ENCODE measurements at places on chromosomes 1 and 21.

GRCh38 chr1:247357781-247358211, 26.1 kb upstream of the ZNF496 start:
- peak; percentile 41 for DNase-seq

DNA sequence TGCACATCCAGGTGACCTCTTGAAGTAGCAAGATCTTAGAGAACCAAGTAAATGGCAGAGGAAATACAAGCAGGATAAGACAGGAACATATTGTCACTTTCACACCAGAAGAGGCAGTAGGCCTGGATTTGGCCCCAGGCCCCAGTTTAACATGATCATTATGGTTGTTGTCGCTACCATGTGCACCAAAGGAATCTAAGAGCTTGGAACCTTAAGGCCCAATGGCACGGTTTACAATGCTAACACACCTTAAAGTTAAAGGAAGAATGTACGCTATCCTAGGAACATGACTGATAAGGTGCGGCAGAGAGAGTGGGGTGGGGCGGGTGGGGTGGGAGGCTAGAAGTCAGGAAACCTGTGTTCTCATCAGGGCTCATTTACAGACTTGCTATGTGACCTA, 147.5 kb downstream of the ROR1 start:
- no peak for DNase-seq

GRCh38 chr1:150562446-150563339, 13.5 kb downstream of the ADAMTSL4 start:
- DNase-seq, result no peak

GRCh38 chr1:210554382-210554781, 225.7 kb downstream of the HHAT start:
- DNase-seq, result no peak

GRCh38 chr1:203000217-203000944, 6.8 kb upstream of the TMEM183A start:
- DNase-seq, result no peak

DNA sequence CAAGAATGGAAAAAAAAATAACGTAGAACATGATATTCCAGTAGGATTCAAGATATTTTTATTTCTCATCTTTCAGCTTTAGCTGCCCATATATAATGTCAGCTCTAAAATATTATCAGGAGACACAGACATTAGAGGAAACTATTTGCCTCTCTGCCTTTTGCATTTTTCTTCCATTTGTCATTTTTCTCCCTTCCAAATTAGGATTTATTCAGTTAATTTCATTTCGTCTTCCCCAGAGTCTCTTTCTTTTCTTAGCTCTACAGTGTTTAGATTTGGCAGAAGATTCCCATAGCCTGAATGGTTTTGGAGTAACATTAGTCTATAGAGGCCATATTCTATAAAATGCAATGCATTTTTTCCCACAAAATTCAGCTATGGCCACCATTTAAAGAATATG, 5.1 kb upstream of the ENAH start:
- DNase-seq, result no peak

DNA sequence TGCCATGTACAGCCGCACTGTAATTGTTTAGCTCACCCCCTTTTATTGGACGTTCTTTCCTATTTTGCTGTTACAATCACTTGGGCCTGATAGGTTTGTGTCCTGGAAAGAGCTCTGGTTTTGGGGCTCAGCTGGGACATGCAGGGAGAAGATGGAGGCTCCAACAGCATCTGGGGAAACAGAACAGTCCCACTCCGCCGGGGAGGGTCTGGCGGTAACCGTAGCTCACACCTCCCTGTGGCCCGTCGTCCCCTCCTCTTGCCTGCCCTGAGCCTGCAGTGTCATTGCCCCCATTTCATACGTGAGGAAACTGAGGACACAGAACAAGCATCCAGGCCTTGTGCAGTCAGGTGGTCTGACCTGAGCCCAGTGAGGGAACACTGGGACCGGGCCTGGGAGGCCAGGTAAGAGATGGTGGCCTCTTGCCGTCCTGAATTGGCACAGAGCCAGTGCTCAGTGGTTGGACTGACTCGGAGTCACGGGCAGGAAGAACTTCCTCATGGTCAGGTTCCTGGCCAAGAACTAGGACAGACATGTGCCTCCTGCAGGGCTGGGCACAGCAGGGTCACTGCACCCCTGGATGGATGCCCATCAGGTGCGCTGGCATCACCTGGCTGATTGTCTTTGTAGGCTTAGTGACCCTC, 41.8 kb downstream of the S100B start:
- no peak for DNase-seq

DNA sequence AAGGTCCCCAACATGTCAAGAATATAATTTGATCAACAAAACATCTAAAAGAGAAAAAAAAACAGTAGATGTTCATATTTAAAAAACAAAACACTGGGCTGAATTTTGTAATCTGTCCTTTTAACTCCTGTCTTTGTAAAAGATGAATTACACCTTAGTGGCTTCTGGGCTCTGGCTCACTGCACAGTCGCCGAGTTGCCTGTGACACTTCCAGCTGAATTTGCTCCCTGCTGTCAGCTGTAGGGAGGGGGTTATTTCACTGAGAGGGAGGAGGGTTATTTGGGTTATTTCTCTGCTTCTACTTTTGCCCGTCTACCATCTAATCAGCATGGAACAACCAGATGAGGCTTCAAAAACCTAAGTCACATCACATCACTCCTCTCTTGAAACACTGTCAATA, 193.0 kb upstream of the ZC3H12A start:
- no peak for DNase-seq

DNA sequence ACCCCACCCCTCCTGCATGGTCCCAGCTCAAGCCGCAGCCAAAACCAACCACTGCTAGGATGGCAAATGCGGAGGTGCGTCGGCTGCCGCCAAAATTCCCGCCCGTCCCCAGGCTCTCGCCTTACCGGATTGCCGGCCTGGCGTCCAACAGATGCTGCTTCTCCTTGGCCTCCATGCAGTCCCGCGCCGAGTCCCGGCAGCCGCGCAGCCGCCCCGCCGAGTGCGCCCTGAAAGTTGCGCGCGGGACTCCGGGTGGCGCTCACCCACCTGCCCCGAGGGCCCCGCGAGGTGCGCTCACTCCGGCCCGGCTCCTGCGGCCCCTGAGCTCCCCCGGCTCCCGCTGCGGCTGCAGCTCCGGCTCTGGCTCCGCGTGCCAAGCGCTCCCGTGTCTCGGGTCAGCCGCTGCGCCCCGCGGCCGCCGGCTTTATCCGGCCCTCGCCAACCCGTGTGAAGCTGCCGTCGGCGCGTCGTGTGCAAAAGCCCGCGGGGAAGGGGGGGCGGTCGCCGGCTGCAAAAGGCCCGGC, at the start of gene SLC30A2:
TSS of gene SLC30A2 (minus strand) at position 397 of the 524 bp plus-strand sequence. CDS start at position 175, 222 bp downstream.
- DNase-seq, result no peak

DNA sequence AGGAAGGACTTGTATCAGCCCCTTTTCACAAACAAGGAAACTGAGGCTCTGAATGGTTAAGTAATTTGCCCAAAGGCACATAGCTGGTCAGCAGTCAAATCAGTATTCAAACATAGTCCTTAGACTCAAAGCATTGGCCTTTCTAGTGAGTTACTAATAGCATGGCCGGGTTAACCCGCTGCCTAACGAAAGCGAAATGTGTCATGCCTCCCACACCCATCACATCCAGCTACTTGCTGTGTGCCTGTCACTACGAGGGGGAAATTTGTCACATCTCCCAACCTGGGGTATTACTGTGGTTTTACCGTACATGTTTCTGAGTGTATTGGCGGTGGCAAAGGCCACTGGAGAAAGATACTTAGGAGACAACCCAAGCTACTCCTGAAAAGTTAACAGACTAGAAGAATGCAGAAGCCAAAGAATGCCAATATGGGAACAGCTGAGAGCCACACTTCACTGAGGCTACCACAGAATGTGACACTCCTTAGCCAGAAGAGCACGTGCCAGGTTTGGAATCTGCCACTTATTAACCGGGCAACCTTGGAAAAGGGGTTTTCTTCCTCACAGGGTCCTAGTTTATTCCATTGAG, 363.5 kb downstream of the KCNH1 start:
- no peak for DNase-seq

- DNase-seq, result no peak
These were observed 55.3 kb downstream of the C8B start for GRCh38 chr1:56910441-56910985.

DNA sequence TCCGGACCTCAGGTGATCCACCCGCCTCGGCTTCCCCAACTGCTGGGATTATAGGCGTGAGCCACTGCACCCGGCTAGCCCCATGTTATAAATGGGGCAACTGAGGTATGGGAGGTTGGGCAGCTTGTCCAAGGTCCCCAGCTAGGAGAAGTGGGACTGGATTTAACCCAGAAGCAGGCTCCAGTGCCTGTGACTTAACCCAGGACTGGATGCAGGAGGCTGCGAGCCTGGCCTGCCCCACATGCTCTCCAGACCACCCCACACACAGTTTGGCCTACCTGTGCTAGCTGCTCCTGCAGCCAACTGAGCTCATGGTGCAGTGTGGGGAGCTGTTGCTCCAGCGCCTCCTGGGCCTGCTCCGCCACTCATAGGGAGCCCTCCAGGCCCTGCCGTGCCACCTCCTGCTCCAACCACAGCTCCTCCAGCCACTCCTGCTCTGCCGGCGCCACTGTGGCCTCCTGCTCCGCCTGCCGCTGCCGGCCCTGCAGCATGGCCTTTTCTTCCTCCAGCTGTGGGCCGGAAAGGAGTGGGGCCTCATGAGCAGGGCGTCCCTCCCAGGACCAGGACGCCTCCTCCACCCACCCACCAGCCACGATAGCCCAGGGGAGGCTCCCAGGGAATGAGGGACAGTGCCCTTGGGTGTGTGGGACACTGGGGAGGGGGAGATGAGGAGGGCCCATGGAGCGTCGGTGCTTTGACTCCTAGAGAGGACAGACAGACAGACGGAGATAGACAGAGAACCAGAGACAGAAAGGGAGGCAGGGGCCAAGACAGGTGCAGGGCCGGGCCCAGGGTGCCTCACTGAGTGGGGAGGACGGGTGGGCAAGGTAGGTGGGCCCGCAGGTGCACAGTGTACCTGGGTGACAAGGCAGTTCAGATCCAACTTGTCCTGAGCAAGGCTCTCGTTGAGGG, 12.4 kb upstream of the NBPF1 start:
- peak; percentile 34 for DNase-seq

- DNase-seq, result no peak
These were observed 6.2 kb downstream of the ITPKB start for GRCh38 chr1:226732856-226733291.

DNA sequence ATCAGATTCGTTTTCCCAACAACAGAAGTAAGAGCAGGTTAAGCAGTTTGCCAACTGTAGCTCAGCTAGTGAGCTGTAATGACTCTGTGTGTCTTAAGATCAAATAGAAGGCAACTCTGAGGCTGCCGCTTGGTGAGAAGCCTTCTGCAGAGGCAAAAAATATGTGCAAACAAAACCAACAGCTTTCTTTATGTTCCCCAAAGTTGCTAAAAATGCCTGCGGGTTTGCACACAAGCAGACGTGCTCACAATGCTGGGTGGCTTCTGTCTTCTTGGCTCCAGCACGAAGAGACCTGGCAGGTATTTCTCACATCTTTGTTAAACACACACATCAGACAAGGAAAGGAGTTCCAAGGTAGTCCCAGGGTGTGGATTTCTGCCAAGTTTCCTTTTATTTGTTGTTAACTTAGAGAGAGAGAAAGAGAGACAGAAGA, 158.9 kb upstream of the JUN start:
- no peak for DNase-seq

- DNase-seq, result peak; percentile 81
These were observed at the start of gene KCTD3 for GRCh38 chr1:215566556-215567490. Gene KCTD3 (plus strand): TSS chr1:215567304. CDS start chr1:215567686, 382 bp downstream.

DNA sequence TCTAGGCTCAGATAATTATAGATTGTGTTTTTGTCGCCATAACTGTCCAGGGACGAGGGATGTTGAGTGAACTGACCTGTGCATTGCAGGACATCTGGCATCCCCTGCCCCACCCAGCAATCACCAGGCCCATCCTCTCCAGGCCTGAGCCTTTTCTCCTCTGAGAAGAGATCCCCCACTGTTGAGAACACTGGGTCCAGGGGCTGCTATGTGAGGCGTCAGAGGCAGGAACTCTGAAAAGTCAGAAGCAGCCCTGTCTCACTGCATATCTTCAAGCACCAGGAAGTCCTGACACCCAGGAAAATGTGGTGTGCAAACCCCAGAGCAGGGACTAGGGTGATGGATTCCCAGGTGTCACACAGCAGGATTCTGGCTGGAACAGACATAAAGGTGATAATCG, 17.1 kb upstream of the ACBD3 start:
- DNase-seq, result no peak

DNA sequence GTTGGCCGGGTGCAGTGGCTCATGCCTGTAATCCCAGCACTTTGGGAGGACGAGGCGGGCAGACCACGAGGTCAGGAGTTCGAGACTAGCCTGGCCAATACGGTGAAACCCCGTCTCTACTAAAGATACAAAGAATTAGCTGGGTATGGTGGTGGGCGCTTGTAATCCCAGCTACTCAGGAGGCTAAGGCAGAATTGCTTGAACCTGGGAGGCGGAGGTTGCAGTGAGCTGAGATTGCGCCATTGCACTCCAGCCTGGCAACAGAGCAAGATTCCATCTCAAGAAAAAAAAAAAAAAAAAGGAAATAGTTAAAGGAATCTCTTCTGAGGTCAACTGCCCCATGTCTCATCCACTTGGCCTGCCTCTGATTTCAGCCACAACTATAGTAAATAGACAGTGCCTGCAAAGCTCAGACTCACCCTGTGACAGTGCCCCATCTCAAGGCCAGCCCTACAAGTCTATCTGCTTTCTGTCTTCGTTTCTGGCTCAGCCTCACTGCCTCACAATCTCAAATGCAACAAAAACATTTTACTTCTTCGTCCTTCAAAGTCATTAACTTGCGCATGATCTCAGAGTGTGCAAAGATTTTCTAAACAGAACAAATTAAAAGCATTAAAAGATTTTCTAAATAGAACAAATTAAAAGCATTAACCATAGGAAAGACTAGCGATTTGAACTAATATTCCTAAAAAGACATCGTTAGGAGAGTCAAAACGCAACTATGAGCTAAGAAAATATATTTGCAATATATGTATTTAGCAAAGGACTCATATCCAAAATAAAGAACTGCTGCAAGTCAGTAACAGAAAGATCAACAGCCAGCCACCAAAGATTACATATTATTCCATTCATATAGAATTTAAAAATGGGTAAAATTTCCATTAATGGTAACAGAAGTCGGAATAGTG, 65.0 kb upstream of the PRDX6 start:
- DNase-seq, result peak; percentile 73

- DNase-seq, result no peak
These were observed 308.8 kb downstream of the SMYD3 start for GRCh38 chr1:246198115-246198816.

- DNase-seq, result no peak
These were observed 53.0 kb downstream of the VANGL1 start for GRCh38 chr1:115694805-115695204.

- no peak for DNase-seq
These were observed 25.8 kb upstream of the PPP1R8 start for GRCh38 chr1:27804791-27805190.

DNA sequence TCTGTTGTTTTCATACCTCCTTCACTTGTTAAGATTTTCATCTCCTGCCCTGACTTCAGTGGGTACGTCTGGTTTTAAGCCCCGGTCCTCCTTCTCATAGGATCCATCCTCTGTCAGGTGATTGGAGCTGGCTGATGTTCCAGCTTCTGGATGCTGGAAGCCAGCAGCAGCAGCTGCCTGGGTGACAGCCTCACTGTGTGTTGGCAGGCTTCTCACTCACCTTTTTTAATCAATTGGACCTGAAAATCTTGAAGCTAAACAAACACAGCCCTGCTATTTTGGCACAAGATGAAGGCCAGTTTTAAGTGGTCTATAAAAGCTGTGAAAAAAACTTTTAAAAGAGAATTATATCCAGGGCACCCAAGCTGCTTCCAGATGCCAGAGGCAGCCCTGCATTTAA, 181.0 kb downstream of the DISC1 start:
- no peak for DNase-seq
